ENCODE measurements at places on chromosomes 16 and 17.

DNA sequence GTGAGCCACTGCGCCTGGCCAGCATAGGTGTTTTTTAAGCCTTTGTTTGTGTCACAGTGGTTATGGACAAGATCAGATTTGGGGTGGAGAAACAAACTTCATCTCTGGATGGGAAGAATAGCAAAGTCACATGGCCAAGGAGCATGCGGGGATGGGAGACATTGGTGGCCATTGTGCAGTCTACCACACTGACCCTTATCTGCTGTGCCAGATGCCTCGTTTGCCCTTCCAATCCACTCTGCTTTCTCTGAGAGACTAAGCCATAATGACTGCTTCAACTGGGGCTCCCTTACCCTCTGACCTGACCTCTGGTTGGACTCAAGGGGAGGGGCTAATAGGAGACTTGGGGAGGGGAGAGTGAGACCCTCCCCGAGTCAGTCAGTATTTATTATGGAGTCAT is 166.8 kb downstream of the PRKCB start:
- DNase-seq = no peak

- DNase-seq = no peak
These were observed 5.4 kb downstream of the BANP start for GRCh38 chr16:87956365-87957231.

- peak; percentile 31 for DNase-seq
These were observed 744 bp downstream of the CMIP start for GRCh38 chr16:81445143-81445961.

- no peak for DNase-seq
These were observed 23.8 kb downstream of the COTL1 start for GRCh38 chr16:84593825-84594724.

- peak; percentile 41 for DNase-seq
These were observed 649 bp downstream of the GSE1 start for GRCh38 chr16:85613604-85614337.

GRCh38 chr16:56370185-56370874 is 55.0 kb downstream of the AMFR start:
- DNase-seq = no peak

GRCh38 chr16:75318737-75319136 is 67.3 kb upstream of the BCAR1 start:
- DNase-seq = no peak

- DNase-seq = no peak
These were observed 63.6 kb upstream of the NFAT5 start for GRCh38 chr16:69501956-69502745.

GRCh38 chr17:50560931-50561745 is 623 bp downstream of the CACNA1G start:
- no peak for DNase-seq

DNA sequence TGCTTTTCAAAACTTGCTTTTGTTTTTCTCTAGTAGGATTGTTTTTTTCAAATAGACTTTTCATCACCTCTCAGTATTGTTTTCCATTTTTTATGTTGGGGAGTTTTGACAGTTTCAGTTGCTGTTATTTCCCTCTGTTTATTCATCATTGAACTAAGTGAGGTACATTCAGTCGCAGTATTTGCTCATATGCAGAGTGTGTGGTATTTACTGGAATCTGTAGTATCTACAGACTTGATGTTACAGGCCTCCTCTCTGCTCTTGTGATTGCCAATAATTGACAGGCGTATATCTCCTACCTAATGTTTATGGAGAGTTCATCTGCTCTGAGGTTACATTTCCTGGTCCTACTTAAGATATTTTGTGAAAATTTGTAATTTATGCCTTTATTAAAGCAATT is 49.6 kb downstream of the COX10 start:
- no peak for DNase-seq

GRCh38 chr16:54118846-54119245 is 167.7 kb downstream of the IRX3 start:
- no peak for DNase-seq

GRCh38 chr16:87570572-87570937 is 31.8 kb upstream of the JPH3 start:
- no peak for DNase-seq

GRCh38 chr16:35215287-35215686 is 1755.9 kb downstream of the TP53TG3F start:
- no peak for DNase-seq

GRCh38 chr16:65808790-65809189 is 557.7 kb upstream of the CDH5 start:
- DNase-seq = no peak

- DNase-seq = no peak
These were observed 1.9 kb upstream of the NAT9 start for GRCh38 chr17:74777901-74778515.

GRCh38 chr17:40069751-40070708 is 7.3 kb downstream of the THRA start:
- no peak for DNase-seq

DNA sequence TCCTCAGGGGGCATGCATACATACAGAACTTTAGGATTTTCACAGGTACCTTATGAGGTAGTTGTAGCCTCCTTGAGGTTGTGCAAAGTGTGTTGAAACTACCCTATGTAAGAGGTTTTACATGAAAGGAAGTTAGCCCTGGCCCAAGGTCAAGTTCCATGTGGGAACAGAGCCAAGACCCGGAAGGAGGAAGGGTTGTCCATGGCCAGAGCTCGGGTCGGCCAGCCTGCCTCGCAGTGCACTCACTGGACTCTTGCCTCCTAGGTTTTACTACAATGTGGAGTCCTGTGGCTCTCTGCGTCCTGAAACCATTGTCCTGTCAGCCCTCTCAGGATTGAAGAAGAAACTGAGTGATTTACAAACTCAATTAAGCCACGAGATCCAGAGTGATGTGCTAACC is 8.2 kb downstream of the POLR2C start:
- DNase-seq = no peak

DNA sequence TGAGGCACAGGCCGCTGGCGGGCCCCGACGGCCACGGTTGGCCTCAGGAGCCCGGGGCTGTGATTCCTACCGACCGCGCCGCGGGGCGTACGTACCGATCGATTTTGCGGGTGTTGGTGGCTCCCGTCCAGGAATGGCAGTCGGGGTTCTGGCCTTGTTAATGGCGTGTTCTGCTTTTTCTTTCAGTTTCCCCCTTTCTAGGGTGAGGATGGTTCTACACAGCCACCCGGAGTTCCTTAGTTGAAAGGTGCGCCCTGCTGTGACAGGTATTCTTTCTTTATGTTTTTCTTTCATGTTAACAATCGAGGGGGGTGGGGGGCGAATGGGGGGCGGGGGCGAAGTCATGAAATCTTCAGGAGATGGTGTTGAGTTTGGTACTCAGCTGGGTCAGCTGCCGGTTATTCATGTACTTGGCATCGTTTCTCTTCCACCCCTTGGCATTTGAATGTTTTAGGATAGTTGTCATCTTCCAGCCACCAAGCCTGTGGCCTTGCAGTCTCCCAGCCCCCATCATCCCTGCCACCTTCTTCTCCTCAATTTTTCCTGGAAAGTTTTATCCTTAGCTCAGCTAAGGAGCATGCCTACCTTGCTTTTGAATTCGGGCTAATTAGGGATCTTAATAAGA is 802 bp downstream of the CYLD start:
- peak; percentile 5 for DNase-seq

DNA sequence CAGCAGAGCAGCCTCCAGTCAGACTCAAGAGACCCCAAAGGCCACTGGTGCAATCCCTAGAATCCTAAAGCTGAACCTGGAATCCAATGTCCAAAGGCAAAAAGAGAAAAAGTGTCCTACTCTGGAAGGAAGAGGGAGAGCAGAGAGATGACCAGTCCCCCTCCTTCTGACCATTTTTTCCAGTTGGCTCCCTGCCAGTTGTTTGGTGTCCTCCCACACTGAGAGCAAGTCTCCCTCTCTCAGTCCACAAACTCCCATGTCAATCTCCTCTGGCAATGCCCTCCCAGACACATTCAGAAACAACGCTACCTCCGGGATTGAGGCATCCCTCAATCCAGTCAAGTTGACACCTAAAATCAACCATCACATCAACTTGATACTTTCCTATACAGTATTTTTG is 4.3 kb upstream of the CLEC19A start:
- DNase-seq = no peak

GRCh38 chr16:13797718-13798117 is 122.2 kb upstream of the ERCC4 start:
- no peak for DNase-seq

DNA sequence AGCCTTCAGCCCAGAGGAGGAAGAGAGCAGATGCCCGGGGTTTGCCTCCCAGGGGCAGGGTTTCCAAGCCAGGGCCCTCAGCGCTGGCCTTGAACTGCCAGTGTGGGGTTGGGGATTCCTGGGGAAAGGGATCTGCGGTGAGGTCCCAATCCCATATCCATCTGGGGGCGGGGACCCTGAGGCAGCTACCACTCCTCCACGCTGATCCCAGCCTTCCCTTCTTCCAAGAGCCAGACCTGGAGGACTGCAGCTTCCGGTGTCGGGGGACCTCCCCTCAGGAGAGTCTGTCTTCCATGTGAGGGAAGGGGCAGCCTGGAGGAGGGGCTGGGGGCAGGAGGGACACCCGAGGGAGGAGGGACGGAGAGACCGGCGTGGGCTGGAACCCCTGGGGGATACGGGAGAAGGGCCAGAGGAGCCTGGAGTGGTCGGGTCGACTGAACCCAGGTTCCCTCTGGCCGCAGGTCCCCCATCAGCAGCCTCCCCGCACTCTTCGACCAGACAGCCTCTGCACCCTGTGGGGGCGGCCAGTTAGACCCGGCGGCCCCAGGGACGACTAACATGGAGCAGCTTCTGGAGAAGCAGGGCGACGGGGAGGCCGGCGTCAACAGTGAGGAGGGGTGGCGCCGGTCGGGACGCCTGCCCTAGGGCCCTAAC is 10.7 kb upstream of the CISD3 start:
- DNase-seq = no peak

DNA sequence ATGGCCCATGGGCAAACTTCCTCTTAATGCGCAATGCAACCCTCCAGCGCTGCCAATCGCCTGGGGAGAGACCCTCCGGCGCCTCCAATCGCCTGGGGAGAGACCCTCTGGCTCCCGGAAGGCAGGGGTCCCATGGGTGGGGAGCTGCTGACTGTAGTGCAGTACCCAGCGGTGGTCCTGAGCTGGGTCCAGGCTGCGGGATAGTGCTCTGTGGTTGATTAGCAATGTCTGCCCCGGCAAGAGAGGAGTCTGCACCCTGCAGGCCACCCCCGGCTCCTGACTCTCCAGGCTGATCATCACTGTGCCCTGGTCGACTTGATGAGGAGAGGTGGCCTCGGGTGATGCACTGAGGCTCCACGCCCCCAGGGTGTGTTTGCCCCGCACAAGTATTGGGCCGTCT is 44.6 kb upstream of the ZNF469 start:
- DNase-seq = no peak

DNA sequence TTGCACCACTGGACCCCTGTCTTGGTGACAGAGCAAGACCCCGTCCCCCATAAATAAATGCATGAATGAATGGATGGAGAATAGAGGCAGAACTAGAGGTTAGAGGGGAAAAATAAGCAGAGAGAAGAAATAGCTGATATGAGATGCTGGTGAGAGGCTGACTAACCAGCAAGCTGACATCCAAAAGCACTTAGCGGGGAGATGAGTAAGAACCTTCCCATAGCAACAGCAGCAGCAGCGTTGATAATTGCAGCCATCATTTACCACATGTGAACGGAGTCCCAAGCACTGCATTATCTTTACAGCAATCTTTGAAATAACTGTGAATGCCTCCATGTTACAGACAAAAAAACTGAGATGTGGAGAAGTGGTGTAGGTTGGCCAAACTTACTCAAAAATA is 777.3 kb upstream of the EEF2KMT start:
- DNase-seq = no peak

GRCh38 chr16:57502048-57502775 is 15.9 kb upstream of the DOK4 start:
- DNase-seq = no peak
